SJSA1 (cell line): ENCODE measurements at places on chromosomes 4 and X. TPM values are rescaled to one million over a fixed set of nuclear protein-coding genes. Genes with fewer than 3 reads are reported as not detected.

The GAGE10 gene
- total RNA-seq, result not detected in 2 replicates

- H3K4me1 ChIP-seq, result no peaks in the 10 kb centered on the region
- H3K36me3 ChIP-seq, result no peaks in the 10 kb centered on the region
- DNase-seq, result no peak
- H3K27me3 ChIP-seq, result no peaks in the 10 kb centered on the region
- H3K4me3 ChIP-seq, result no peak overlapping the region
These were observed 334.5 kb upstream of the SLC7A11 start for GRCh38 chr4:138576684-138577083.

The NAA15 gene
- total RNA-seq, result 30.8 and 37.8 TPM in 2 replicates

DNA sequence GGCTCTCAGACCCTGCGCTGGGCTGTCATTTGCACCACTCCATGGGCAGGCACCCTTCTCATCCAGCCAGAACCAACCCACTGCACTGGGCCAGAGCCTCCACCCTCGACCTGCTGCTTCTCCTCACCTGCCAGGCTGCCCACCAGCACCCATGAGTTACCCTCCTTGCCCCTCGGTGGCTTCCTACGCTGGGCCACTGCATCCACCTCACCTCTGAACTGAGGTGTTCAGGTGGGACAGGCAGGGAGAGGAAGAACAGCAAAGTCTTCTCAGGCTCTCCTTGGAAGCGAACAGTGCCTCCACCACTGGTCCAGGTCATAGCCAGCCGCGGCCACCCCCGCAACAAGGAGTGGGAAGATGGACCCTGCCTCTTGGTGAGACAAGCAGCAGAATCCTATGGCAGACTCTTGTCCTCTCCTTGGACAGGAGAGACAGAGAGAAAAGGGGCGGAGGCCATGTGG lies 32.4 kb upstream of the HMX1 start:
- no peaks in the 10 kb centered on the region for H3K4me1 ChIP-seq
- H3K27me3 ChIP-seq, result no peaks in the 10 kb centered on the region
- no peak overlapping the region for H3K4me3 ChIP-seq
- no peak overlapping the region for H3K27ac ChIP-seq
- no peak for DNase-seq
- H3K36me3 ChIP-seq, result no peaks in the 10 kb centered on the region

GRCh38 chr4:139532947-139533346 lies 23.1 kb downstream of the SETD7 start:
- DNase-seq, result no peak
- no peak overlapping the region for H3K4me3 ChIP-seq
- no peaks in the 10 kb centered on the region for H3K27me3 ChIP-seq

GRCh38 chr4:77636902-77637301 lies 31.3 kb downstream of the CXCL13 start:
- peaks cover 11% of the 10 kb centered on the region for H3K4me1 ChIP-seq
- H3K27me3 ChIP-seq, result no peaks in the 10 kb centered on the region

DNA sequence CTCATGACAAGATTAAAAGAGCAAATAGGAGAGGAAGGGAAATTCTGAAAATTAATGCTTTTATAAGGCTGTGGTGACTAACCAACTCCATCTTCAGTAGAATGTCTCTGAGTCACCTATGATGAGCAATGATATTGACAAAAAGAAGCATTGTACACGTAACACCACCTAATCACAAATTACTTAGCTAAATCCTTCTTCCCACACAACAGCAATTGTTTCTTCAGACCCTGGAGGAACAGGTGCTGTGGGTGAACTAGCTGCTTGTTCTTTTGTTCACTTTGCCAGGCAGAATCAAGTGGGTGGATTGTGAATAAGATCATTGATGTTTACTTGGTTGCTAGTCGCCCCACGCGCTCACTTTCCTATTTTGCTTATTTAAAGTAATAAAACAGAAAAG lies 315.5 kb downstream of the CAMK2D start:
- DNase-seq, result no peak
- H3K4me1 ChIP-seq, result peaks cover 44% of the 10 kb centered on the region
- peak overlapping the region; percentile 18; the same call in 1 of the 2 replicates for H3K27ac ChIP-seq

DNA sequence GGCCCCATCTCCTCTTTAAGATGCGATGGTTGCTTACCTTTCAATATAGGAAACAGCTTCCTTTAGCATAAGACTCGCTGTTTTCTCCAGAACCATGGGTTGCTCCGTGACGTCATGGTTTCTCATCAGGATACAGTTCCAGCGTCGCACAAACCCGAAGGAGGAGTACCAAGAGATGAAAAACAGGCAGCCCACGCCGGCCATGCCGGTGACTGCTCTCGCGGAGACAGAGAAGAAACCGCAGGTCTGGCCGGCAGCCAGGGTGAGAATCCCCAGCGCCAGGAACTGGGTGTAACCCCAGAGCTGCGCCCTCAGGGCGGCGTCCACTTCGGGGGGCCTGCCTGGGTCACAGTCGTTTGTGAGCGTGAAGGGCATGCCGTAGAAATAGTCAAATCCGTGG lies 11.4 kb downstream of the ARSD start:
- no peaks in the 10 kb centered on the region for H3K4me1 ChIP-seq
- no peak for DNase-seq
- H3K27me3 ChIP-seq, result no peaks in the 10 kb centered on the region
- no peaks in the 10 kb centered on the region for H3K36me3 ChIP-seq
- no peak overlapping the region for H3K27ac ChIP-seq

GRCh38 chr4:156956359-156956758 lies 15.2 kb downstream of the PDGFC start:
- DNase-seq, result no peak
- no peaks in the 10 kb centered on the region for H3K27me3 ChIP-seq
- no peaks in the 10 kb centered on the region; the same call in 1 of the 2 replicates for H3K36me3 ChIP-seq
- no peak overlapping the region for H3K4me3 ChIP-seq

The NWD2 gene
- not detected in 2 replicates for total RNA-seq

DNA sequence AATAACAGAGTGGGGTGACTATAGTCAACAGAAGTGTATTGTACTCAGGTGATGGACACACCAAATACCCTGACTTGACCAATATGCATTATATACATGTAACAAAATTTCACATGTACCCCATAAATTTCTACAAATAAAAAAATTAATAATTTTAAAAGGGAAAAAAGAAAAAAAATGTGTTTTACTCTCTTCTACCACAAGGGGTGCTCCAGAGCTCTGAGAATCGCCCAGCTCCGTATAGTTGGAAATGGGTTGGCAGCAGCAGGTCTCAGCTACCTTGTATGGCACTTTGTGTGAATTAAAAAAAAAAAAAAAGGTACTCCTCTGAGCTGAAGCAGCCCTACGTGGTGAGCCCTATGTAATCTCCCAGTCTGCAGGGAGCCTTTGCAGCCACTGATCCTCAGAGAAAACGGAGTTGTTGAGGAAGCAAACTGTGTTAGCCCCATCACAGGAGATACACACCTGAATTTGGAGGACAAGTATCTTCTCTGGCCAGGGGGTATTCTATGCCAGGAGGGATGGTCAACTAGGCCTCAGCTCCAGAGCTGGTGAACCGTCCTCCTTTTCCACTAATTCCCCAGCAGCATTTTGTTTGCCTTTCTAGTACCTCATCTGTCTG lies 17.2 kb upstream of the POLA1 start:
- no peak for DNase-seq
- H3K4me3 ChIP-seq, result no peak overlapping the region
- no peaks in the 10 kb centered on the region for H3K27me3 ChIP-seq
- H3K27ac ChIP-seq, result no peak overlapping the region
- H3K4me1 ChIP-seq, result no peaks in the 10 kb centered on the region
- no peaks in the 10 kb centered on the region for H3K36me3 ChIP-seq

The CD99L2 gene
- 21.1 and 25.8 TPM in 2 replicates for total RNA-seq

The TMSB15B gene
- total RNA-seq, result 3.5 and 23.2 TPM in 2 replicates

GRCh38 chr4:162659716-162660115 lies 495.9 kb upstream of the FSTL5 start:
- H3K4me3 ChIP-seq, result no peak overlapping the region
- H3K27me3 ChIP-seq, result no peaks in the 10 kb centered on the region
- H3K27ac ChIP-seq, result no peak overlapping the region
- no peak for DNase-seq
- H3K36me3 ChIP-seq, result no peaks in the 10 kb centered on the region

GRCh38 chr4:139556071-139556723 lies at the start of gene SETD7:
SETD7 (minus strand) TSS chr4:139556219; CDS start chr4:139556137, 82 bp downstream.
- H3K4me1 ChIP-seq, result peaks cover 19% of the 10 kb centered on the region
- H3K27me3 ChIP-seq, result peaks cover 26% of the 10 kb centered on the region
- peak within 1 kb of the TSS; percentile 83 for H3K27ac ChIP-seq

The MEPE gene
- total RNA-seq, result 0.24 TPM in 1 of 2 replicates, not detected in the other

DNA sequence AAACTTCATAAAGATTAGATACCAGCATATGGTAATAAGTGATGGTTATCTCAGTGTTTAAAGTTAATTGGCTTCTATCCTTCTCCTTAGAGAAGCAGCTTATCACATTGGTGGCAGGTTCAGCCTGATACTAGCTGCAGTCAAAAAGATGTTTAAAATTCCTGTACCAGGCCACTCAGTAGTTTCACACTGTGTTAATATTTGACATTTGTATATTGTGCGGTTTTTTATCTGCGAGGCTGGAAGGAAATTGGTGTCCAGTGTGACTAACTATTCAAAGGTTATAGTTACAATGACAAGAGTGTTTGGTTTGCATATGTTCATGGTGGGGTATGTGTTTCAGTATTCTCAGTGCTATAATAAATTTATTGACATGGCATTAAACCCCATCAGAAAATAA lies 27.5 kb upstream of the TBC1D8B start:
- H3K4me1 ChIP-seq, result no peaks in the 10 kb centered on the region
- no peak overlapping the region for H3K4me3 ChIP-seq
- H3K27me3 ChIP-seq, result no peaks in the 10 kb centered on the region
- H3K27ac ChIP-seq, result no peak overlapping the region
- no peak for DNase-seq
- no peaks in the 10 kb centered on the region for H3K36me3 ChIP-seq

The PPP4R3C gene
- total RNA-seq, result not detected in 2 replicates

The FGG gene
- total RNA-seq, result not detected in 2 replicates

DNA sequence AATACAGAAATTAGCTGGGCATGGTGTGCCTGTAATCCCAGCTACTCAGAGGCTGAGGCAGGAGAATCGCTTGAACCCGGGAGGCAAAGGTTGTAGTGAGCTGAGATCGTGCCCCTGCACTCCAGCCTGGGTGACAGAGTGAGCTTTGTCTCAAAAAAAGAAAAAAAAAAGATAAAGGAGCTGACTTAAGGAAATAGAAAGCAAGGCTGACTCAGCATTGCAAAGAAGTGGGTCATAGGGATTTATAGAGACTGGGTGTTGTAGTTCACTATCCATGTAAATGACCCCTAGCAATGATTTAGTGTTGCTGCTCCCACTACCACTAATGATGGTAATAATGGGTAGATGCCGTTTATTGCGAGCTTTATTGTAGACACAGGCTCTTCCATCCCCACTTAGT lies 47.6 kb downstream of the ADD1 start:
- H3K27ac ChIP-seq, result no peak overlapping the region
- no peaks in the 10 kb centered on the region for H3K27me3 ChIP-seq
- DNase-seq, result no peak
- no peaks in the 10 kb centered on the region for H3K4me1 ChIP-seq

DNA sequence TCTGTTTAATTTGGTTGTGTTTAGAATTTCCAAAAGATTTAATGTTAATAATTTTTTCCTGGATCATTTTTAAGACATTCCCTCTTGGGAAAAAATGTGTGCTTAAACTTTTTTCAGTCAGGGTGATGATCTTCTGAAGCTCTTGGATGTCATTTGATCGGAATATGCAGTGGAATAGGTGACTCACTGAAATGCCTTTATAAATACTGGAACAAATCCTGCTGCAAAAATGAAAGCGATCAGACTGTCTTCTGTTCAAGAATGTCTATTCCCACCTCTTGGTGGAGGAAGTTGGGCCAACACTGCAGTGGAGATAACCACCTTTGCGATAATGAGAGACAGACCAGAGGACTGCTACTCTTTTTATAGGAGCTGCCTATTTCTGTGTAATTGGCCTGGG lies 46.7 kb downstream of the LARP1B start:
- no peaks in the 10 kb centered on the region for H3K27me3 ChIP-seq
- no peak for DNase-seq
- H3K4me3 ChIP-seq, result no peak overlapping the region
- no peaks in the 10 kb centered on the region for H3K4me1 ChIP-seq
- no peak overlapping the region for H3K27ac ChIP-seq

- H3K27me3 ChIP-seq, result no peaks in the 10 kb centered on the region
- no peak for DNase-seq
- no peak overlapping the region for H3K4me3 ChIP-seq
- H3K36me3 ChIP-seq, result no peaks in the 10 kb centered on the region
- no peak overlapping the region for H3K27ac ChIP-seq
- no peaks in the 10 kb centered on the region for H3K4me1 ChIP-seq
These were observed 21.0 kb downstream of the ATP2B3 start for GRCh38 chrX:153538424-153538823.

- H3K36me3 ChIP-seq, result no peaks in the 10 kb centered on the region
- H3K27ac ChIP-seq, result no peak overlapping the region
- no peak overlapping the region for H3K4me3 ChIP-seq
- DNase-seq, result no peak
- no peaks in the 10 kb centered on the region for H3K27me3 ChIP-seq
These were observed 110.3 kb upstream of the PDHA2 start for GRCh38 chr4:95729596-95729995.

GRCh38 chr4:2364654-2365053 lies 53.8 kb downstream of the ZFYVE28 start:
- no peaks in the 10 kb centered on the region for H3K27me3 ChIP-seq
- no peak overlapping the region for H3K4me3 ChIP-seq
- H3K36me3 ChIP-seq, result no peaks in the 10 kb centered on the region

The CTAG1A gene
- total RNA-seq, result not detected in 2 replicates

- no peaks in the 10 kb centered on the region for H3K36me3 ChIP-seq
- no peaks in the 10 kb centered on the region for H3K27me3 ChIP-seq
- no peak overlapping the region for H3K27ac ChIP-seq
- H3K4me3 ChIP-seq, result no peak overlapping the region
These were observed 811.9 kb upstream of the PCDH7 start for GRCh38 chr4:29908276-29908675.

DNA sequence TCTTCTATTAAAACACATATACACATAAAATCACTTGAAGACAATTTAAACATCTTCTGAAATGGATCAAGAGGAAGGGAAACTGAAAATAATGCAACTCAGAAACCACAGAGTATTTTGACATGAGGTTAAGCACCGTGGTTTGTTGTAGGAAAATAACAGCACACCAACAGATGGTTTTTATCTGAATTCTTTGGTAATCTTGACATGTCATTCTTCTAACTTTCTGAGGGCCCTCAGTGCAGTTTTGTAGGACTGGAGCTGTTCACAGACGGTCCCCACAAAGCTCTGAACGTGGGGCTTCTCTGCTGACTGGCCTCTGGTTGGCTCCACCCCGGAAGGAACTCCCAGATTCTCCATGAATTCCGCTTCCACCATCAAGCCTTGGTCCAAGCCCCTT lies 16.0 kb upstream of the TLR8 start:
- H3K27me3 ChIP-seq, result no peaks in the 10 kb centered on the region
- DNase-seq, result no peak
- H3K4me1 ChIP-seq, result peaks cover 8% of the 10 kb centered on the region
- no peaks in the 10 kb centered on the region for H3K36me3 ChIP-seq

- H3K27me3 ChIP-seq, result no peaks in the 10 kb centered on the region
- H3K27ac ChIP-seq, result no peak overlapping the region
- no peak for DNase-seq
- peaks cover 5% of the 10 kb centered on the region for H3K36me3 ChIP-seq
- H3K4me1 ChIP-seq, result peaks cover 5% of the 10 kb centered on the region
- H3K4me3 ChIP-seq, result no peak overlapping the region
These were observed 3.9 kb upstream of the KLHL8 start for GRCh38 chr4:87224141-87224923.

GRCh38 chr4:185755451-185755850 lies 56.5 kb downstream of the SORBS2 start:
- no peak overlapping the region for H3K27ac ChIP-seq
- no peaks in the 10 kb centered on the region for H3K36me3 ChIP-seq
- no peak overlapping the region for H3K4me3 ChIP-seq

The HSFX4 gene
- not detected in 2 replicates for total RNA-seq

The AFP gene
- 0.74 TPM in 1 of 2 replicates, not detected in the other for total RNA-seq
